Vagina (tissue), 2 donors: ENCODE measurements at places on chromosomes 4 and X.
A peak's percentile ranks its signal among the peaks of the same experiment; 100 is the strongest.

- DNase-seq: no peak
Measured at GRCh38 chrX:16601885-16602284, 48.1 kb upstream of the S100G start.

DNA sequence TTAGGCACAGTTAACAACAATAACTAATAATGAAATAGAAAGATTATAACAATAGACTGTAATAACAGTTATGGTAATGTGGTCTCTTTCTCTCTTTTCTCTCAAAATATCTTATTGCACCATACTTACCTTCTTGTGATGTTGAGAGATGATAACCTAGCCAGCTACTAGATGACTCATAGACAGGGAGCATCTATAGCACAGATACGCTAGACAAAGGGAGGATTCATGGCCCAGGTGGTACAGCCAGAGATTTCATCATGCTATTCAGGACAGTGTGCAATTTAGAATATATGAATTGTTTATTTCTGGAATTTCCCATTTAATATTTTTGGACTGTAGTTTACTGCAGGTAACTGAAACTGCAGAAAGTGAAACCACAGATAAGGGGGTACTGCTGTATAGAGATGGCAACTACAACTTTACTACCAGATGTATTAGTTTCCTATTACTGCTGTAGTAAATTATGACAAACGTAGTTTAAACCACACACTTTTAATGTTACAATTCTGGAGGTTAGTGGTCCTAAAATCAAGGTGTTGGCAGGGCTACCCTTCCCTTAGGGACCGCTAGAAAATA is 41.8 kb upstream of the MAGED1 start:
- DNase-seq: no peak

DNA sequence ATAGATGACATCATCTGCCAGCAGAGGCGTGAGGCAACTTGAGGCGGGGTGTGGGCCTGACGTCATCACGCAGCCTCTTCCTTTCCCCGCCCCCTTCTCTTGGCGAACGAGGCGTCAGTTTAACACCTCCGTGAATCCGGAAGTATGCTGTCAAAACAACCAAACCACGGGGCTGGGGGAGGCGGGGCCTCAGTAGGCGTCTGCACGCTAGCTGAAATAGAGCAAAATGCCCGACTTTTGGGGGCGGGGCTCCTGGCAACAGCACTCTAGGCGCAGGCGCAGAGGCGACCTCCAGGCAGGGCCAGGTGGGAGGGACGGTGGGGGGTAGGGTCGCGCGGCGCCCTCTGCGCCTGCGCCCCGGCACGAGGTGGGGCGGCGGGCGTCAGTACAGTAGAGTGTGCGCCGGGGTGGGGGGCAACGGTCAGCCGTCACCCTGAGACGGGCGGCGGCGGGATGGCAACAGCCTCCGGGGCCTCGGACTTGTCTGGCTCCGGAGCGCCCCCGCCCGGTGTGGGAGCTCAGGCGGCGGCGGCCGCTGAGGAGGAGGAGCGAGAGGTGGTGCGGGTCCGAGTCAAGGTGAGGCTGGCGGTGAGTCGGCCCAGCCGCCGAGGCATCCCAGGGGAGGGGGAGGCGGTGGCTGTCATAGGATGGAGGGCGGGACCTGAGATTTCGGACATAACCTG is at the start of gene TBC1D25:
TSS of gene TBC1D25 (plus strand) at position 370 of the 683 bp plus-strand sequence. CDS start at position 454, 84 bp downstream.
- DNase-seq: peak; percentile 97

GRCh38 chr4:3729188-3729881 is 36.9 kb upstream of the ADRA2C start:
- no peak for DNase-seq

DNA sequence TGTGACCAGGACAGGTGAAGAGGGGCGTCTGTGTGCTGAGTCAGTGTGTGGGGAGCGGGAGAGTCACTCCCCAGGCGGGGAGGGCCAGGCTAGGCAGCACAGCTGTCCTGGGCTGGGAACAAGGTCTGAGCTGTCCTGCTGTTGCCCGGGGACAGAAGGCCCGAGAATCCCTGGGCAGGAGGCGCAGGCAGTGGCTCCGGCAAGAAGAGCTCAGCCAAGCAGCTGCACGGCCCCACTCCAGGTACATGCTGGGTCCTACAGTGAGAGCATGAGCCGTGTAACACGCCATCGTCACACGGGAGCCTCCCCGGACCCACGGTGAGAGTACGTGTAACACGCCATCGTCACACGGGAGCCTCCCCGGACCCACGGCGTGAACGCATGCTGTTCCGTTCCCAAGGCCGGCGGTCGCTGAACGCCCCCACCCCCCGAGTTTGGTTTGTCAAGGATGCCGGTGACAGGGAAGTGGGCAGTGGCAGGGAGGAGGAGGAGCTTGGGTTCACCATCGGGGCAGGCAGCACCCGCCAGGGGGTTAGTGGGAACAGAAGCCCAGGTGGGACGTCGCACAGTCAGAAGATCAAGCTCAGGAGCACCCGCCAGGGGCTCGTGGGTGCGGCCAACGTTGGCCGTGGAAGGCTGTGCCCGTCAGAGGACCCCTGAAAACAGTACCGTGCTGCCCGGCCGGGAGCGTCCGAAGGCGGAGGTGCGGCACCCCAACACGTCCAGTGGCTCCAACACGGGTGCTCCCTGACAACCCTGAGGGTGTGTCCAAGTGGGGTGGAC is 15.6 kb downstream of the PPP2R3B start:
- DNase-seq: no peak

GRCh38 chrX:68699960-68700746 is 52.7 kb downstream of the STARD8 start:
- no peak for DNase-seq

DNA sequence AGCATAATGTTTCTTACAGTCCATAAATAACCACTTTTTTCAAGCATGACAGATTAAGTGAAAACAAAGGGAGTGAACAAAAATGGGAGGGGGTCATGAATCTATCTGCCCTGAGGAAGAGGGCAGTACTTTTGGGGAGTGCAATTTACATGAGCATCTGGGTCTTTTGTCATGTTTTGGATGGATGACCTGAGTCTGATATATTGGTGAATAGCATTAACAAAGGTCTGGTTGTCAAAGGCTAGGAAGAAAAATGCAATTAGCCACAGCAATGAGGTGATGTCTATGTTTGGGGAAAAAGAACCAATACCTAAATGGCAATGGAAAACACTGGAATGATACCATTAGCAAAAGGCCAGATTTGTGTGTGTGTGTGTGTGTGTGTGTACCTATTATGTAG is 15.1 kb upstream of the MAD2L1 start:
- DNase-seq: no peak

DNA sequence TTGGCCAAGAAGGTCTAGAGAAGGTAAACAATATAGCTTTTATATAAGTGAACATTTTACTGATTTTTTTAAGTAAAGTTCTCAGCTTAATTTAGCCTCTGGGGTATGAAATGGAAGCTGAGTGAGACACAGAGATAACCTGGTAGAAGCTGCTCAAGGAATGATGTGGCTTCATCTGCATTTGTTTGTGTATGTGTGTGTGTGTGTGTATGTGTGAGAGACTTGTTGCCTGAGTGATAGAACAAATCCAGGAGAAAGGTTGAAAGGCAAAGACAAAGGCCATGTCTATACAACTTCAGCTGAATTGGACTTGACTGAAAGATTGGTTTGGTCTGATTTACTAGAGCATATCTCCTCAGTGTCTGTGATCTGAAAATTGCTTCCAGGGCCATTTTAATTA is 63.6 kb downstream of the PCDH7 start:
- no peak for DNase-seq

DNA sequence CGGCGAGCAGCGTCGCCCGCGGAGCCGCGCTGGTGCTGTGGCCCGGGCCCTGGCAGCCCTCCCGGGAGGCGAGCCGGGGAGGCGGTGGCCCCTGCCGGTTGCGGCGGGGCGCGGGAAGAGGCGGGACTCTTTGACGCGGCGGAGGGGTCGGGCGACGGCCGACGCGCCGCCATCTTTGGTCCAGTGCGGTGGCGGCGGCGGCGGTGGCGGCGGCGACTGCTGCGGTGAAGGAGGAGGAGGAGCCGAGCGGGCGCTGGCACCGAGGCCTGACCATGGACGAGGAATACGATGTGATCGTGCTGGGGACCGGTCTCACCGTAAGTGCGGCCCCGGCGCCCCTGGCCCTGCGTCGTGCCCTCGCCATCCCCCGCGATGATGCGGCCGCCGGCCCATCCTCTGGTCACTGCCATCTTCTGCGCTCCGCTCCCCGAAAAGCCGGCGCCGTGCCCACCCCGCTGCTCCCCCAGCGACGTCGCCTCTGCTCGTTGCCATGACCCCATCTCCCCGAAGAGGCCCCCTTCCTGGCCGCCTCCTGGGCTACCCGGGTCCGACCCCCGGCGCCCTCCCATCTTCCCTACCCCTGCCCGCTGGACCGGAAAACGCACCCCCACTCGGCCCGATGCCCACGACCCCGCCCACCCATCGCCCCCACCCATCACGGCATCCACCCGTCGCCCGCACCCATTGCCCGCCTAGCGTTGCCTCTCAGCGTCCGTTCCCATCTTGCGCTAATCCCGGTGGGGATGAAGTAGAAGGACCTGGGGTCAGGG is at the start of gene GDI1:
TSS of gene GDI1 (plus strand) at position 172 of the 770 bp plus-strand sequence. CDS start at position 273, 101 bp downstream.
- DNase-seq: no peak

DNA sequence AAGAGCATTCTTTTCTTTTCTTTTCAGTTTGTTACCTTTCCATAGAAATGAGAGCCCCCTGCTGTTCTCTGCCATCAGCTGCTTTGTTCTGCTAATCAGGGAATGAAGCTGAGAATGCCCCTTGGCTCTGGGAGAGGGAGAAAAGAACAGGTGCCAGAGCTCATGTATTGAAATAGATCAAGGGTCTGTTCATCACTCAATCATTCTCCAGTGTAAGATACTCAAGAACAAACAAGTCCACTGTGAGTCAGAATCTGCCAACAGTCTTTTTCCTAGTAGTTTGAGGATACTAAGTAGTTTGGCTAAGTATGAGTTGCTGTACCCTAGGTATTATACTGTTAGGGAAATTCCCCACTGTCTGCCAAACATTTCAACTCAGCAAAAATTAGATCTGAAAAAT is 144.3 kb downstream of the RTL3 start:
- no peak for DNase-seq

GRCh38 chrX:51608766-51609165 is 9.9 kb downstream of the CENPVL3 start:
- no peak for DNase-seq

- no peak for DNase-seq
Measured at GRCh38 chr4:38150766-38151165, 190.6 kb downstream of the PTTG2 start.

DNA sequence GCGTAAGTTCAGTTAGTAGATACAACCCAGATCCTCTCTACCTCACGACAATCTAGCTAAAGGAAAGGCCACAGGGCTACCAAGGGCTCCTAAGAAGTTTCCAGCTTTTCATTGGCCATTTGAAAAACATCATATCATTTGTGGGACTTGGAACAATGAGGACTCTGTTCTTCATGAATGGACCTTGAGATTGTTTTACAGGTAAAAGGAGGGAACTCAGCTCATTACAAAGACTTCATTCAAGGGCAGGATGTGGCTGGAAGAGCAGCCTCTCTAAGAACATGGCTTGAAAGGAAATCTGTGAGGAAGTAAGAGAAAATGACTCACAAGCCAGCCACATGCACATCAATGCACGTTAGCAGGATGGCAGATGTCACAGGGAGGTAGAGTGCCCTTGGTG is 105.9 kb upstream of the SLC7A11 start:
- DNase-seq: no peak

GRCh38 chrX:79506001-79506400 is 138.9 kb upstream of the ITM2A start:
- DNase-seq: no peak

DNA sequence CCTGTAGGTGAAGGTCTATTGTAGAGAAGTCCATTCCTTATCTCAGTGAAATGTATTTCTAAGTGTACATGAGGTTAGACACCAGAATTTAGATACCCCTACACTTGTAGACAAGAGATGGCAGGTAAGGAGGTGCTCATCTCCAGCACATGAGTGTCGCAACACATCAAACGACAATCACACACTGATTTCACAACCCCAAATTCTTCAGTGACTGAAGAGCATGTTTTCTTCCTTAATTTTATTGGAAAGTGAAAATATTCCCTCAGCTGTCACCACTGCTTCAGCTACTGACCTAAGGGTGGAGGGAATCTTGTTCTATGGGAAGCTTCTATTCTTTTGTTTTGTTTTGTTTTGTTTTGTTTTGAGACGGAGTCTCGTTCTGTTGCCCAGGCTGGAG is 280.3 kb downstream of the ARHGAP24 start:
- no peak for DNase-seq
